Colonic mucosa (tissue), 4 donors: ENCODE measurements at places on chromosomes 2 and 18. TPM values are rescaled to one million over a fixed set of nuclear protein-coding genes. Genes with fewer than 3 reads are reported as not detected.

- no peak for DNase-seq
Measured at GRCh38 chr18:42080340-42080739, 125.3 kb downstream of the PIK3C3 start.

- DNase-seq: no peak
Measured at GRCh38 chr2:102832789-102833188, 71.0 kb downstream of the TMEM182 start.

DNA sequence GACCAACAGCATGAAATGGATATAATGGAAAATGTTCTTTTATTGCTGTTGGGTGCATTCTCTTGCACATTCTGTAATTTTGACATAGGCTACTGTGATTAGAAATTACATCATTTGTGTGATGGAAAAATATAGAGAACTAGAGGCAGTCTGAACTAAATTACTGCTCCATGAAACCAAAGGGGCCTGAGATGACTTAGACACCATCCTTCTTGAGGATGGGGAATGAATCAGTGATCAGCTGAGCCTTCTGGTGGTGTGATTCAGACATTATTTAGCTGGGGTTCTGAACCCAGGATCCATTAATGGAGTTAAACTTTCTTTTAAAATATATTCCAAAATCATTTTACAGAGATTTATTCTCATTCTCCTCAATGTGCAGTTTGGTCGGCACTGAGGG is 135.8 kb downstream of the LDLRAD4 start:
- DNase-seq: no peak

NEU4 gene
- total RNA-seq: 36.9 TPM

NLRC4 gene
- 0.22 TPM for total RNA-seq

- DNase-seq: no peak
Measured at GRCh38 chr2:24740142-24740541, 53.0 kb downstream of the PTRHD1 start.
